ENCODE measurements at places on chromosomes 16 and 17.

DNA sequence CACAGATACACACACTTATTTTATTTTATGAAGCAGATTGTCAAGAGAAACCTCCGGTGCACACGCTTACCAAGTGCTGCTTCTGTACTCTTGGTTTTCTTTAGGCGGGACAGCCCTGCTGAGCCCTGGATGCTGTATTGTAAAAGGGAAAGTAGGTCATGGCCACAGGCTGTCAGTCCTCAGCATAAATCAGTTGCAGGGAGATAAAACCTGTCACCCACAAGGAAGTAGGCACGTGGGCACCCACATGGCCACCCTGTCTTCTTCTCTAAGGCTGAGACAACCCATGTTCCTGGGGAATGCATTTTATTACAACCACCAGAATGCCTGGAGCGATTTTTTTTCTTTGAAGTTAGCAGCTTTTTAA is 59.3 kb downstream of the ASIC2 start:
- H3K4me3 ChIP-seq, result no peak overlapping the region
- no peak overlapping the region for H3K27ac ChIP-seq
- no peaks in the 10 kb centered on the region for H3K27me3 ChIP-seq
- DNase-seq, result no peak
- no peaks in the 10 kb centered on the region for H3K4me1 ChIP-seq

DNA sequence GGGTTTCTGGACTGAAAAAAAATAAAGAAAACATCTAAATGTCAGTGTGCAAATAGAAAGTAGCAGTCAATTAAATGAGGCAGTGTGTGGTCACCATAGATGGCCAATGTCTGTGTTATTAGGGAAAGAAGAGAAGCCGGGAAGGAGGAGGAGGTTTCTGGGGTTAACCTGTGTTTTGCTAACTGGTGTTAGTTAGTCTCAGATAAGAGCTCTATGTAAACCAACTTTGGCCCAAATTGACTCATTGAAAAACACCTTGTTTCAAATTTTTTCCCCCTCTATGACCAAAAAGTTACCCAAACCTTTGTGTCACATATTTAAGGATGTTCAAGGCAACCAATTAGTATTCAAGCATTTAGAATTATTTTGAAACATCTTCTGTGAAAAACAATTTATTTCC is 530.9 kb downstream of the MAF start:
- DNase-seq, result no peak
- H3K4me1 ChIP-seq, result peaks cover 6% of the 10 kb centered on the region
- H3K36me3 ChIP-seq, result no peaks in the 10 kb centered on the region
- no peaks in the 10 kb centered on the region for H3K27me3 ChIP-seq
- no peak overlapping the region for H3K4me3 ChIP-seq

DNA sequence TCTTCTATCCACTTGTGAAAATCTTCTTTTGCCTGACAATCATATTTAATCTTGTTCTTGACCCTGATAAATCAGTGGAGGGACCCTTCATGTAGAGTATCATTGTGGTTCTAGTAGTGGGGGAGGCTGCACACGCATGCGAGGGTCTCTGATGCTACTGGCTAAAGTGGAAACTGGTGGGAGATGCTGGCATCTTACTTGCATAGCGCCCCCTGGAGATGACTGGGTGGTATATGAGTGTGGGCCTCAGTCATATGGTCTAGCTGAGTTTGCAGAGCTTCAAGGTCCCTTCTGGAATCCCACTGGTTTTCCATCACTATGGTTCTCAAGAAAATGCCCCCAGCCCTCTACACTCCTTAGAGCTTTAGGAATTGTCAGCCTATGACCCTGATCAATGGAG is 236.4 kb upstream of the AXIN2 start:
- no peaks in the 10 kb centered on the region for H3K36me3 ChIP-seq
- DNase-seq, result peak; percentile 69
- no peak overlapping the region for H3K27ac ChIP-seq
- H3K4me3 ChIP-seq, result no peak overlapping the region
- H3K4me1 ChIP-seq, result no peaks in the 10 kb centered on the region

DNA sequence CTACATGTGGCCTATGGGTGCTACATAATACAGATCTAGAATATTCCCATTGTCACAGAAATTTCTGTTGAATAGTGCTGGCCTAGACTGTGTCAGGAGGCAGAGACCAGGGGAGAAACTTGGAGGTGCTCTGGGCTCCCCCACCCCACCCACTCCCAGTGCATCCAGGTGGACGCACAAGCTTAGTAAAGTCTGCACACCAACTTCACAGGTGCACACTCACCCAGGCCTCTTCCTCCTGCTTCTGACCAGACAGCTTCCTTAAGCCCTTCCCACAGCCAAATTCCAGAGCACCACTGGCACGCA is 7.6 kb upstream of the CNP start:
- no peak overlapping the region for H3K27ac ChIP-seq
- H3K4me1 ChIP-seq, result peaks cover 16% of the 10 kb centered on the region
- no peaks in the 10 kb centered on the region for H3K27me3 ChIP-seq
- H3K36me3 ChIP-seq, result no peaks in the 10 kb centered on the region
- no peak for DNase-seq
- H3K4me3 ChIP-seq, result no peak overlapping the region

DNA sequence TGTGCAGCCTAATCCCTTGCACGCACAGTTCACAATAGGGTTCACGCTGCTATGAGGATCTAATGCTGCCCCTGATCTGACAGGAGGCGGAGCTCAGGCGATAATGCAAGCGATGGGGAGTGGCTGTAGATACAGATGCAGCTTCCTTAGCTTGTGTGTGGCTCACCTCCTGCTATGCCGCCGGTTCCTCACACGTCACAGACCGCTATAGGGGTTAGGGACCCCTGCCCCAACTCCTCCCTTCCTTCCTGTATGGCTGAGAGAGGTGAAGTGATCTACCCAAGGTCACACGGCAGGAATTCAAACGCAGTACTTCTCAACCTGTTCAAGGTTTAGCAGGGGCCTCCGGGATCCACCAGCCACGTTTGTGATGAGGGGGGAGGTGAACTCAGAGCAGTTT is 13.4 kb upstream of the PLLP start:
- no peaks in the 10 kb centered on the region for H3K4me1 ChIP-seq
- H3K36me3 ChIP-seq, result no peaks in the 10 kb centered on the region
- H3K4me3 ChIP-seq, result no peak overlapping the region
- no peak overlapping the region for H3K27ac ChIP-seq
- H3K27me3 ChIP-seq, result peaks cover 5% of the 10 kb centered on the region

DNA sequence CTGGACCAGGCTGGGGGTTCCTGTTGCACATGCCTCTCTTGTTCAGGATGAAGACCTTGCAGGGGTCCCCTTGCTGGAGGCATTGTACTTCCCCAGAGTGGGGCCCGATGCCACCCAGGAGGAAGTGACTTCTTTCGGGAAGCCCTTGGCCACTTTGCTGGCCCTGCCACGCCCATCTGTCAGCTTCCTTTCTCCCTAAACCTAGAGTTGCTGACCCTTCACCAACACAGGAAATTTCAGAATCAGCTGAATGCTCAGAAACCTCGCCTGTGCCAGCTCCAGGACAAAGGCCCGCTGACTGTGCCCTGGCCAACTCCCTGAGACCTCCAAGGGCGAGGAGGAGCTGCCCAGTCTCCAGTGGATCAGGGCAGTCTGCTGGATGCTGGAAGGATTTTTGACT is 26.7 kb downstream of the WNT9B start:
- H3K36me3 ChIP-seq, result no peaks in the 10 kb centered on the region
- DNase-seq, result no peak
- H3K27ac ChIP-seq, result no peak overlapping the region
- no peak overlapping the region for H3K4me3 ChIP-seq
- H3K4me1 ChIP-seq, result no peaks in the 10 kb centered on the region

DNA sequence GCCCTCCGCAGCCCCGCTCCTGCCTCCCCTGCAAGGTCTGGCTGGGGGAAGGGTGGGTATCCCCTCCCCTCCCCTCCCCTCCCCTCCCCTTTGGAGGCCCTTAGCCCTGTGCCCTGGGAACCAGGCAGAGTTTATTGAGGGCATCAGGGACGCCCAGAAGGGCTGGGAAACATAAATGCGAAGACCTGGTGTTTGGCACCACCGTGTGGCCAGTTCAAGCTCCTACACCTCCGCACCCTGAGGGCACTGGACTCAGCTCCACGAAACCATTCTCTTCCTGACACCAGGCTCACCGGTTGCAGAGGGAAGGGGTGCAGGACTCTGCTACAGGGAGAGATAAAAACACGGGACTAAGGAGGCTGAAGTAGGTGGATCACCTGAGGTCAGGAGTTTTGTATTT is 1.0 kb upstream of the AIPL1 start:
- H3K36me3 ChIP-seq, result no peaks in the 10 kb centered on the region
- H3K4me1 ChIP-seq, result peaks cover 9% of the 10 kb centered on the region
- no peaks in the 10 kb centered on the region for H3K27me3 ChIP-seq

- no peaks in the 10 kb centered on the region for H3K27me3 ChIP-seq
- H3K4me1 ChIP-seq, result no peaks in the 10 kb centered on the region
- H3K4me3 ChIP-seq, result no peak overlapping the region
- H3K27ac ChIP-seq, result no peak overlapping the region
- no peaks in the 10 kb centered on the region for H3K36me3 ChIP-seq
- DNase-seq, result no peak
These were observed 402.8 kb upstream of the SALL1 start for GRCh38 chr16:51553910-51554309.

DNA sequence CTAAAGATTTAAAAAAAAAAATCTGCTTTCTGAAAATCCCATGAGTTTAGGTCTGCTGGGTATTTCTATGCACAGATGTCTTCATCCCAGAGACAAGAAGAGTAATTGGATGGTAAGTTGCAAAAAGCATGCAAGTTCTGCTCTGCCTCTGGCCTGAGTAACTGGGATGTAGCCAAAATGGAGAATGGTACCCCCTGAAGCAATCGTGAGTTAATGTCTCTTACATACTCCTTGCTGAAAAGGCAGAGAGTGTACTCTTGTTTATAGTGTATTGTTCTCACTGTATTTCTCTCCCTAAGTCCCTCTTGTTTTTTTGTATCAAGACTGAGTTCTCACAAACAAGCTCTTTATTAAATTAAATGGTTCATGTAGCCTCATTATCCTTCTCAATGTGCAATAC is 259.0 kb downstream of the IRX3 start:
- no peak overlapping the region for H3K4me3 ChIP-seq
- H3K27me3 ChIP-seq, result no peaks in the 10 kb centered on the region
- no peaks in the 10 kb centered on the region for H3K36me3 ChIP-seq
- H3K4me1 ChIP-seq, result no peaks in the 10 kb centered on the region

DNA sequence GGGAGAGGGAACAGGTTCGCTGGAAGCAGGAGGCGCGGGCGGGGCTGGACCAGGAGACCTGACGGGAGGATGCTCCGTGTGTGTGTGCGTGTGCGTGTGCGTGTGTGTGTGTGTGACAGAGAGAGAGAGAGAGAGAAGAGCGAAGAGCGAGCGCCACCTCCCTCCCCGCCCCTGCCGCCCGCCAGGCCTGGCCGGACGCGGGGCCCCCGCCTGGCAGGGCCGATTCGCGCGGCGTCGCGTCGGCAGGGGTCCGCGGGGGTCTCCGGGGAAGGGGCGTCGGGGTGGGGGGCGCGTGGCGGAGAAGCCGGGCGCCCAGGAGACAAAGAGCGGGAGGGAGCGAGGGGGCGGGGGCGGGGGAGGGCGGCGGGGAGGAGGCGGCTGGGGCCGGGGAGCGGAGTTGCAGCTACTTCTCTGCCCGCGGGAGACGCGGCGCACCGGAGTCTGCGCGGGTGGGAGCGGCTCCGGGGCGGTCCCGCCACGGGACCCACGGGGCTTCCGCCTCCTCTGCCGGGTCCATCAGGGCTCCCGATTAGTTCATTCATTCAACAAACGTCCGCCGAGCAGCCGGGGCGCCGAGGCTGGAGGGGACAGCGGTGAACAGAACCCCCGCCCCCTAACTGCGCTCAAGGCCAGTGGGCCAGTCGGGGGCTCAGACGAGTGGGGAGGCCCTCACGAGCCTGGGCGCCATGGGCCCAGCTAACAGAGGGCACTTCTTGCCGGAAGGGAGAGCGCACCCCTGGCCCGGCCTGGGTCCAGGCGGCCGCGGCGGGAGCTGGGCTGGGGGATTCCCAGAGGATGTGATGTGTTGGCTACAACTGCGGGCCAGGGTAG is at the start of gene SAMD14:
SAMD14 (minus strand) TSS at position 433 of the 831 bp plus-strand sequence. CDS start 5,201 bp downstream, outside the sequence.
- H3K36me3 ChIP-seq, result no peaks in the 10 kb centered on the region
- peak within 1 kb of the TSS; percentile 84 for H3K4me3 ChIP-seq
- H3K4me1 ChIP-seq, result peaks cover 33% of the 10 kb centered on the region
- H3K27ac ChIP-seq, result no peak within 1 kb of the TSS
- DNase-seq, result no peak

- H3K36me3 ChIP-seq, result no peaks in the 10 kb centered on the region
- no peak overlapping the region for H3K4me3 ChIP-seq
- H3K4me1 ChIP-seq, result peaks cover 7% of the 10 kb centered on the region
- H3K27ac ChIP-seq, result no peak overlapping the region
These were observed 485 bp upstream of the GDPD3 start for GRCh38 chr16:30113711-30114333.

GRCh38 chr16:80564394-80564793 is 23.6 kb downstream of the DYNLRB2 start:
- H3K4me1 ChIP-seq, result peaks cover 3% of the 10 kb centered on the region
- no peak overlapping the region for H3K4me3 ChIP-seq
- H3K27ac ChIP-seq, result no peak overlapping the region
- H3K36me3 ChIP-seq, result no peaks in the 10 kb centered on the region

GRCh38 chr16:27404163-27404823 is 2.3 kb downstream of the IL21R start:
- no peaks in the 10 kb centered on the region for H3K4me1 ChIP-seq
- no peak for DNase-seq
- H3K36me3 ChIP-seq, result no peaks in the 10 kb centered on the region

- H3K4me1 ChIP-seq, result peaks cover 6% of the 10 kb centered on the region
- no peaks in the 10 kb centered on the region for H3K27me3 ChIP-seq
These were observed 209.3 kb downstream of the FTO start for GRCh38 chr16:53913099-53913870.

- H3K27me3 ChIP-seq, result no peaks in the 10 kb centered on the region
- no peaks in the 10 kb centered on the region for H3K36me3 ChIP-seq
- H3K4me3 ChIP-seq, result no peak overlapping the region
- H3K4me1 ChIP-seq, result no peaks in the 10 kb centered on the region
- no peak overlapping the region for H3K27ac ChIP-seq
- no peak for DNase-seq
These were observed 69.3 kb downstream of the KCNJ2 start for GRCh38 chr17:70238646-70239045.

DNA sequence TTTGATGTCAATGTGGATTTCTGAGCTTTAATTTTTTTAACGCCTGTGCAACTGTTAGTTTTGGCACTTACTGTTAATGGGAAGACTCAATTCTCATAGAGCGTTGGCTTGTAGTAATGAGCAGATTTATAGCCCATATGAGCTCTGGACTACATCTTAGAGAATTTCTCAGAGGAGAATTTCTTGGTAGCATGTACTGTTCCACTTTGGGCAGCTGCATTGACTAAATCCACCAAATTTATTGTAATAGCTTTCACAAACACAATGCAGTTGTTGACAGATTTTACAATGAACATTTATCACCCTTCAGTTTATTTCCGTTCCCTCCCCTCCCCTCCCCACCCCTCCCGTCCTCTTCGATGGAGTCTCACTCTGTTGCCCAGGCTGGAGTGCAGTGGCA is 193.9 kb downstream of the PRKCA start:
- H3K4me3 ChIP-seq, result no peak overlapping the region
- H3K27ac ChIP-seq, result no peak overlapping the region
- H3K4me1 ChIP-seq, result peaks cover 17% of the 10 kb centered on the region
- H3K36me3 ChIP-seq, result no peaks in the 10 kb centered on the region
- H3K27me3 ChIP-seq, result no peaks in the 10 kb centered on the region

GRCh38 chr16:54953461-54953860 is 22.8 kb downstream of the IRX5 start:
- H3K4me1 ChIP-seq, result no peaks in the 10 kb centered on the region
- no peak for DNase-seq
- H3K27me3 ChIP-seq, result no peaks in the 10 kb centered on the region
- H3K4me3 ChIP-seq, result no peak overlapping the region
- H3K36me3 ChIP-seq, result no peaks in the 10 kb centered on the region

Measured in H1 (cell line).